ENCODE measurements at places on chromosomes 7 and 10. TPM values are rescaled to one million over a fixed set of nuclear protein-coding genes. Genes with fewer than 3 reads are reported as not detected.
A peak's percentile ranks its signal among the peaks of the same experiment; 100 is the strongest.

Gene ZNF138
- total RNA-seq: 10.4 TPM

Gene SYPL1
- total RNA-seq: 44.1 TPM

Gene SPDYE18
- total RNA-seq: 6.6 TPM

Gene IGF2BP3
- total RNA-seq: 0.33 TPM

Gene IMMP2L
- 17.4 TPM for total RNA-seq

- no peak for DNase-seq
These were observed 209.9 kb downstream of the ZNF365 start for GRCh38 chr10:62583876-62584615.

GRCh38 chr7:55574051-55574717 lies 1.9 kb upstream of the VOPP1 start:
- DNase-seq: no peak

DNA sequence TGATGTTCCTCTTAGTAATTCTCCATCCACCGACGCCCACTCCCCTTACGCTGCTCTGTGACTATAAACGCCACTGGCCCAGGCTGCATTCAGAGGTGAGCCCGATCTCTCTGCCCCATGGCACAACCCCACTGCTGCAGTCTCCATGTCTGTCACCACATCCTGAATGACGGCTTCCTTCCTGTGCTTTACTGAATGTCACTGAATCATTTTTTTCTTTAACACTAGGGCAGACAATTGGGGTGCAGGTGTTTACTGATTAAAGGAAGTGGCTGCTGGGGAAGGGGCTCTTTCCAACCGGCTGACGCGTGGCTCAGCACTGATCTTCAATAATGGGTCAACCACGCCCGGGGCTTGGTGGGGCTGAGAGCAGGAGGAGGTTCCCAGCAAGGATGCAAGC lies 208.3 kb downstream of the USP6NL start:
- no peak for DNase-seq

DNA sequence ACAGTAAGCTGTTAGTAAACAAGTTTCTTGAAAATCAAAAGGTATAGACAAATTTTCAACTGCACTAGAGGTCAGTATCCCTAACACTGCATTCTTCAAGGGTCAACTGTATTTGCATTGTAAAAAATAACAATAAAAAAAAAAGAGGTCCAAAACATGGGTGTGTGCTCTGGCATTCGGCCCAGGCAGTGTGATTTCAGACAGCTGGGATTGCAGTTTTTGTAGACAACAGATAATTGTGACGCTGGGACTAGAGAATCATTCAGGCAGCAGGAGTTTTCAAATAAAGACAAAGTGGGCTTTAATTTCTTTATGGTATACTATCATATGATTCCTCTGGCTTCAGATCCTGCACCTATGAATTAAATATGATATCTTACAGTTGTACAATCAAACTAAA lies 543.2 kb upstream of the SEMA3D start:
- peak; percentile 36 for DNase-seq

DNA sequence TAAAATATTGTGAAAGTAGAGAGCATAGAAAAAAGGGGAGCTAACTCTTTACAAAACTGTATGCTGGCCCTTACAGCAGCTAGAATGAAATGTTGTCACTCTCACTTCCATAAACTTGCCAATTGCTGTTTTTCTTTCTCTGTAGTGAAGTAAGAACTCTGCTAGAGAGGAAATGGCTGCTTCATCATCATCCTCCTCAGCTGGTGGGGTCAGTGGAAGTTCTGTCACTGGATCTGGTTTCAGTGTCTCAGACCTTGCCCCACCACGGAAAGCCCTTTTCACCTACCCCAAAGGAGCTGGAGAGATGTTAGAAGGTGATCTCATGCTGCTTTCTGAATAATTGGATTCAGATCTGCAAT lies 7.6 kb upstream of the ASCC1 start:
- DNase-seq: no peak

DNA sequence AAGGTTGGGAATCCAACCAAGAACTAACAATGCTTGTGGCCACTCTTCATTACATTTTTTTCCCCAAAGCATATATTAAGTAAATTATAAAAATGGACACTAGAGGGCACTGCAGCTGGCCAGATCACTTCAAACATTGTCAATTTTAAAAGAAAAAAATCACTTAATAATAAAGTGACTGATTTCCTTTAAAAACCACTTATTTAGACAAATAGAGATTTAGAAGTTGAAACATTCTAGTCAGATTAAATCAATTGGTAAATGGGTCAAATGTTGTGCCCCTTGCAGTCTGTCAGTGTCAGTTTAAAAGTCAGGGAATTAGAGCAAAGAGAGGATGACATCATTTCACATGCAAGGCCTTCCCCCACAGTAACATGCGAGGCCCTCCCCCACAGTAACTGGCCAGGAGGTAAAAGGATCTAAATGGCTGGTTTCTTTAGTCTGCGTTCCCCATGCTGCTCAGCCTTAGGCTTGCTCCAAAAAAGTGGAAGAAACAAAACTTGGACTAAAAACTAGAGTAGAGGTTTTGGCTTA lies 177.9 kb downstream of the SKAP2 start:
- DNase-seq: peak; percentile 21

GRCh38 chr7:47195641-47196040 lies 386.3 kb downstream of the TNS3 start:
- no peak for DNase-seq

- DNase-seq: peak; percentile 45
These were observed 23.5 kb upstream of the ORC5 start for GRCh38 chr7:104231054-104232046.

DNA sequence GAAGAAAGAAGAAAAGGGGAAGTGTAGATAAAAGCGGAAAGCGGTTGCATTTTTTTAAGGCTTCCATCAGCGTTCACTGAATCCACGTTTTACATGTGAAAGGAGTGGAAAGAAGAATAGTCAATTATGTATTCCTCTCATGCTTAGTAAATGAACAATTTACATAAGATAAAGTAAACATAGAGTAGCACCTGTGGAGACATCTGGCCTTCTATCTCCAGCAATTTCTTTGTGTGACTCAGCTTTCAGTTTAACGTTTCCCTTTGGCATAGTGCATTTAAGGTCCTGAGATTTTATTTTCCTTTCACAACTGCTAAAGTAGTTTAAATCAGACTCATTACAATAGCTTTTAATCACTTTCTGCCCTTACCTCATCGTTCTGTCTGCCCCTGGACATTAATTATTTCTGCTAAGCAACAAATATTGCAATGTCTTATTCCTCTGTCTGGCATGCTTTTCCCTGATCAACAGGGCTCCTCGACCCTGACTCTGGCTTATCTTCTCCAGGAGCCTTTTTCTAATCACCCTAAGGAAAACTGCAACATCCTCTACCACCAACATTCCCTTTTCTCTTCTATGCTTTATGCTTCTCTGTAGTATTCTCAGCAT lies 383.5 kb upstream of the VWC2 start:
- DNase-seq: no peak
